Cerebellum (tissue), 4 donors: ENCODE measurements at places on chromosomes 7 and 10. TPM values are rescaled to one million over a fixed set of nuclear protein-coding genes. Genes with fewer than 3 reads are reported as not detected.

Gene OR2A7
- 0.91 TPM for total RNA-seq

Gene INHBA
- total RNA-seq, result 3.2 TPM

Gene BET1
- 26.6 TPM for total RNA-seq

Gene LGI1
- total RNA-seq, result 9.6 TPM

Gene GSTO1
- 7.9 TPM for total RNA-seq

Gene GARS1
- total RNA-seq, result 73.1 TPM

Gene PNLIPRP2
- total RNA-seq, result not detected

Gene RBM20
- total RNA-seq, result 0.91 TPM

Gene SLC35G1
- 12.5 TPM for total RNA-seq

Gene PRPS1L1
- not detected for total RNA-seq

Gene RASSF4
- total RNA-seq, result 26.5 TPM

Gene ASB10
- total RNA-seq, result not detected

Gene HABP2
- not detected for total RNA-seq

Gene CC2D2B
- total RNA-seq, result 2.5 TPM

Gene TMEM26
- 2.4 TPM for total RNA-seq

Gene MEOX2
- 0.09 TPM for total RNA-seq

Gene TAS2R3
- total RNA-seq, result 17.0 TPM
